ENCODE measurements at places on chromosomes 16 and 17.
A peak's percentile ranks its signal among the peaks of the same experiment; 100 is the strongest.

GRCh38 chr16:55041540-55042234 is 111.0 kb downstream of the IRX5 start:
- DNase-seq = no peak

DNA sequence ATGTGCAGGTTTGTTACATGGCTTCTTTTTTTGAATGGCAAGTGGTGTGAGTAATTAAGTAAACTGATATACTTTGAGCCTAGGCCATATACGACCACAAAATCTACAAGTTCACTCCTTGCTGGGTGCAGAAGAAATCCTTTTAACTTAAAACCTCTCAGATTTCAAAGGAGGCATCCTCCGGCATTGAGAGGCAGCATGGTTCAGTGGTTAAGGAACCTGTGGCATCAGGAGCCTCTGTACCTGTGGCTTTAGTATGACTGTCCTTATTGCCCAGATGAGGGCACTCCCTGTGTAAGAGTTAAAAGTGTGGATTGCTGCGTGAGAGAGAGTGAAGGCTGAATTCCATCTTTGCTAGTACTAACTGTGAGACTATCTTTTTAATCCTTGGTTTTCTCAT is 3.3 kb downstream of the NLRP1 start:
- no peak for DNase-seq

DNA sequence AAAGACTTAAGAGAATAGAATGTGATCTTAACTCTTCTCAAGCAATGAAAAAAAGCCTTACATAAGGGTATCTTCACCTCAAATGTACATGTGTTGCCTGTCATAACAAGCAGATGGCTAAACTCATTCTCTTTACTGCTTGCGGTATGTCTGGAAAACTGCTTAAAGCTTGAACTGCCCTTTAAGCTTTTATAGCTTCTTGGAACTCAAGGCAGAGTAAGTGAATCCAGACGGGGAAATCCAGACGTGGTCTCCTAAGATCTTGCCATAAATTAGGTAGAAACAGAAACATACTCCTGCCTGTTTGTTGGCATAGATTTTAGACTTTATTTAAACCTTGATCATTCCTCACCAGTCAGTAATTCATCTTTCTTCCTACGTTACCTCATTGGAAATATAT is 19.6 kb downstream of the CLUAP1 start:
- DNase-seq = peak; percentile 47

GRCh38 chr16:19841184-19841583 is 43.5 kb downstream of the GPRC5B start:
- no peak for DNase-seq

DNA sequence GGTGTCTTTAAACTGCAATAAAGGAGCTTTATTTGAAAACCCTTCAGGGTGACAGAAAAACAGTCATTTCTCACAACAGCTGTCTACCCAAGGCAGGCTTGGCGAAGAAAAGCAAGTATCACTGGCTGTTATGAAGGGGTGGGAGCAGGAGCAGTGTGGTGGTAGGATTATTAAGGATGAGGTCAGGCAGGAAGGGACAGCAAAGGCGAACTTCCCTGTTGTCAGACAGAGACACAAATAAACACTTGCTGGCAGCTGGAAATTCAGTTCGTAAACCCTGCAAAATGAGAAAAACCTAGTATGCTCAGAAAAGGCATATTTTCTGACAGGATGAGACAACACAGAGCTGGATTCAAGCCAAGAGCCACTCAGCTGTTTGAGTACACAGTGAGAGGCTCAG is 416.3 kb upstream of the CDH5 start:
- no peak for DNase-seq

DNA sequence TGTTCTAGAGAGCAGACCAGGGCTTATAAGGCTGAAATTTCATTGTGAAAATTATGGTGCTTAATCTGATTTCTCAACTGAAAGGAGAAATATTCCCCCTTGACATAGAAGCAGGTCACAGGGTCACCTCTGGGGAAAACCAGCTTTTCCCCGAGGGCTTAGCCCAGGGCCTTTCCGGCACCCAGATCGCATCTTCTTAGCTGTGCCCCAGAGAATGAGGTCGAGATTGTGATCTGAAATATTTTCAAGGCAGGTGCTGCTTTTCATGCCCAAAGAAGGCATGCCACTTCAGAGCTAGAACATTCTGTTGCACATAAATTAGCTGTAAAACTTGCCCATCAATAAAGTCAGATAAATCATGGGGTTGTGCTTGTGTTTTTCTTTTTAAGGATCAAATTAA is 25.4 kb upstream of the ARHGAP17 start:
- DNase-seq = no peak

GRCh38 chr17:42275527-42276358 is 448 bp downstream of the STAT5B start:
- DNase-seq = no peak

DNA sequence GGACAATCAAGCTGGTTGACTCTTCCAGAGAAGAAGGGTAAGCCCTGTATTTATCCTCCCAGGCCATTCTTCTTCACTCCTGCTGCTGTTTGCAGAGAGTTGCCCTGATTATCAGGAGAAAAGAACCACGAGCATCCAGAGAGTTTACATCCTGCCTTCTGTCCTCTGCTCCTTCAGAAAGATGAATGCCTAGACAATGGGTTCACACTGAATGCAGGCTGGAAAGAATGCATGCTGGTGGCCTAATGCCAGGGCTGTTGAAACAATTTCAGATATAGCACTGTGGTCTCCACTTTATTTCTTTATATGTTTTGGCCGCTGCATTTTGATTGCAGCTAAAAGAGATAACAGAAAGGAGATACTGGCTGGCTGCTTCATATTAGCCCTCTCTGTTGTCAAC is 21.2 kb upstream of the HAS3 start:
- no peak for DNase-seq

DNA sequence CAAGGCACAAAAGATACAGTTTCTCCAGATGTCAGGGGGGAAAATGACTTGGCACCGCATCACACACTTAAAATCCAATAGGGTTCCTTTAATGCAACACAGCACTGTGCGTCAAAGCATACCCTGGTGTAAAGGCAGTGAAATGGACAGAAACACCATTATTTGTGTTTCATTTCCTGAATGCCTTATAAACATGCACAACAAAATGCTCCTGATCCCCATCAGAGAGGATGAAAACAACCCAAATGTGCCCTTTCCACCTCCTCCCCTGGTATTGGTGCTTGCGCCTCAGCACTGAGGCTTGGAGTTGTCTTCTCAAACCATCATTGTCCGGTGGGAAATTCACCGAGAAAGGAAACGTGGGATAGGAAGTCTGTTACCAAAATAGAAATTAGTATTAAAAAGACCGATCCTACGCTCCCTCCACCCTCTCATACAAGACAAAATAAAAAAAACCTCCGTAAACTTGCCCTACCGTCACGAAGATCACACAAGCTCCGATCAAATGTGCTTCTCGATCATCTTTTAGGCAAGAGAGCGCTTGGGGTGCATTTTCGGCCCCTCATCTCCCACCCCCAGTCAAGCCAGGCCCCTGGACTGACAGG is 722 bp downstream of the CDC27 start:
- peak; percentile 18 for DNase-seq

DNA sequence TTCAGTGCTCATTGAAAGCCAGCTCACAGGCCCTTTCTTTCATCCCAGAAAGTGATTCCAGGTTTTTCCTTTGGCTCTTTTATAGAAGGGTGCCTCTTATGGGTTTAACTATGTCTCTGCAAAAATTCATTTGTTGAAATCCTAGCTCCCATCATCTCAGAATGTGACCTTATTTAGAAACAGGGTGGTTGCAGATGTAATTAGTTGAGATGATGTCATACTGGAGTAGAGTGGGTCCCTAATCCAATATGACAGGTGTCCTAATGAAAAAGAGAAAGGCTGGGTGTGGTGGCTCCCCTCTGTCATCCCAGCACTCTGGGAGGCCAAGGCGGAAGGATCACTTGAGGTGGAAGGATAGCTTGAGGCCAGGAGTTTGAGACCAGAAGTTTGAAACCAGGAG is 64.2 kb upstream of the FAM20A start:
- no peak for DNase-seq

DNA sequence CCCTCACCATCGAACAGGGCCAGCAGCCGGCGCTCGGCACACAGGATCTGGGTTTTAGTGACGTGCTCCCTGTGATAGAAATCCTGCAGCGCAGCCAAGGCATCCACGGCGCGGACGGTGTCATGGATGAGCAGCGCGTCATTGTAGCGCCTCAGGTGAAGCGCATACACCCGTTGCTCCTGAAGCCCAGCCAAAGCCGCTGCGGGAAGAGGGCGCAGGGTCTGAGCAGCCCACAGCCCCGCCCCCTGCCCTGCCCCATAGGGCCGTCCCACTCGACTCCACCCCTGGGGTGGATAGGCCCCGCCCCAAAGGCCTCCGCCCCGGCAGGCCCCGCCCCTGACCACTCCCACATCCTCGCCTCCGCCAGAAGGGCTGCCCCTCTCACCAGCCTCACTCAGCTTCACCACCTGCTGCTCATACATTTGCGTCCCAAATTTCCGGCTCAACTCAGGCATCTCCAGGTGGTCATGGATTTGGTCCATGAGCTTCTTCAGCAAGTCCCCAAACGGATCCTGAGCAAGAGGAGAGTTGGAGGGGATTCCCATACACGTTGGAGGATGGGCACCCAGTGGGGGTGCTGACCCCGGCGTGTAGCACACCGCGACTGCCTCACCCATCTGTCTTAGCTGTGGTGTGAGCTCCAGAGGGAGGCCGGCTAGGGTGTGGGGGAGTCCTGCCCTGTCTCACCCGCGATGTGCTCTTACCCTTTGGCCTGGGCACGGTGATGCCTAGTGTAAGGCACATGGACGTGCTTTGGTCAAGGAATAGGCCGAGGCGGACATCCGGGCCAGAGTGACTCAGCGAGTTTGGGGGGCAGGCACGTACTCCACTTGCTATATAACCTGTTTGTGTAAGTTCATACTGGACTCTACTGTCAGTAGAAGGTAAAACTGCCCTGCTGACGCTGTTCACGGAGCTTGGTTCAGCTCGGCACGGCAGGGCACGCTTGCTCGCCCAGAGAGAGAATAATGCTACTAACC is 4.6 kb downstream of the DHX58 start:
- DNase-seq = peak; percentile 16

- DNase-seq = no peak
These were observed 176.8 kb downstream of the TANC2 start for GRCh38 chr17:63142836-63143235.

GRCh38 chr16:27748868-27749546 is 199.1 kb downstream of the KATNIP start:
- DNase-seq = peak; percentile 70

DNA sequence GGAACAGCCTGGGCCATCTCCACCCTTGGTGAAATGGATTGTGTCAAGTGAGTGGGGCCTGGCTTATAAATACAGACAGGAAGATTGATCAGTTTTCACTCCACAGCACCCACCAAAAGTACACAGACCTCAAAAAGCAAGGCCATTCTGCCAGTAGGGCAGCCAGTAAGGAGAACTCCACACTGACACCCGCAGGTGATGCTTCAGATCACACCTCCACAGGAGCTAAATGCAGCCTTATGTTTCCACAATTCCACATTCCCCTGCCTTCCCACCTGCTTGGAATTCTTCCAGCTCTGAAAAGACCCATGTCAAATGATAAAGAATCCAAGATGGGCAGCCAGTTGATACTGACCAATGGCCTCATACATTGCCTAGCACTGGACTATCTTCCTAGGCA is 191.1 kb downstream of the ZFHX3 start:
- no peak for DNase-seq

GRCh38 chr16:79735271-79735670 is 134.7 kb upstream of the MAF start:
- no peak for DNase-seq

DNA sequence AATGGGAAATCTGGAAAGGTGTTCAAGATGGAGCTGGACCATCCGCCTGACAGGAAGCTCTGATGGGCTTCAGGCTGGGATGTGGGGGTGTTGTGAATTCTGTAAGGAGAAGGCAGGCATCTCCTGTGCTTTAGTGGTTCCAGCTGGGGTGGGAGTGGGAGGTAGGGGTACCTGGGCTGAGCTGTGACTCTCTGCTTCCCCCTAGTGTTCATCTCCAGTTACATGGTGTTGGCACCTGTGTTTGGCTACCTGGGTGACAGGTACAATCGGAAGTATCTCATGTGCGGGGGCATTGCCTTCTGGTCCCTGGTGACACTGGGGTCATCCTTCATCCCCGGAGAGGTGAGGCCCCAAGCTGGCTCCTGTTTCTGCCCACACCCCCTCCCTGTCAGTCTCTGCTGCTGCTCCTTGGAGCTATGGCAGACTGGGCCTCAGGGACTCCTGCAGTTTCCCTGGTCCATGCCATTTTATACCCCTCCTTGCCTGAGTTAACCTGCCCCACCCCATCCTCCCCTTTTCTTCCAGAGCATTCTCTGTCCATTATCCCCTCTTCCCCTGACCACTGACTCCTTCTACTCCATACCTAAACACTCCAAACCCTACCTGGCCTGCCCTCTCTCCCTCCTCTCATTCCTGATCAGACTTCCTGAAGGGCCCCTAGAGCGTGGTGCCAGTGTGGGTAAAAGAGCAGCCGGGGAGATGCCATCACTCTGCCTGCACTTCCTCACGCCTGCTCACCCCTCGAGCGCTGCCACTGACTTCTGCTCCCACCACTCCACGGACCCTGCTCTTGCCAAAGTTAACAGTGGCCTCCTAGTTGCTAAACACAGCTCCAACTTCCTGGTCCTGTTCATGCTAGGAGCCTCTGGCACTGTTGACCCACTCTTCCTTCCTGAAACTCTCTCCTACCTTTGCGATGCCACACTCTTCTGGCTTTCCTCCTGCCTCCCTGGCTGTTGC is 3.4 kb downstream of the SPNS1 start:
- no peak for DNase-seq

DNA sequence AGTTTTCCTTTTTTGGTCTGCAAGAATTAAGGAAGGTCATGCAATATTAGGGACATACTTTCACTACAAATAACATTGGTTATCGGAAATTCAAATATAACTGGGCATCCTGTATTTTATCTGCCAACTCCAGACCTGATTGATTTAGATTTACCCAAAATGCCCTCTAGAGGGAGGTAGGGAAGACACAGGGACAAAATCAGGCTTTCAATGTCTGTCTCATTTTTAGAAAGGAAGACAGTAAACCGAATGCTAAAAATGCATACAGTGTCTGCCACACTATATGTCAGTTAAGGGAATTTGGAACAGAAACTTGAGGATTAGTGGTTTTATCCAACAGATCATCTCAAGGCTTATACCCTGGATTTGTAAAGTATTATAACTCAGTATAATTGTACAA is 161.7 kb upstream of the SOX9 start:
- no peak for DNase-seq

DNA sequence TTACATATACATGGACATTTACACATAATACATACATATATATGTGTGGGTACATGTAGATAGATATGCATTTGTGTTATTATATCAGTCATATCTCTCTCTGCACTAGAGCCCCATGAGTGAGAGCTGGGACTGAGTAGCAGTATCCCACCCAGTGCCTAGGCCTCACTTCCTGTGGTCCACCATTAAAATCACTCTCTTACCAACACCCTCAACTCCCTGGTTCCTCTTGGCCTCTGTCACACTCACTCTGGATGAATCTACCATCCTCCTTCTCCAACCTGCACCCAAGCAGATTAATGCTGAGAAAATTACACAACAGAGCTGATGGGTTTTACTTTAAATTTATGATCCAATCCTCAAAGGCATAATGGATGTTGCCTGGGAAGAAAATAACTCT is 4.9 kb upstream of the LYRM9 start:
- DNase-seq = no peak

GRCh38 chr17:30084788-30085187 is 31.8 kb upstream of the NSRP1 start:
- DNase-seq = no peak

Data from fibroblast of the conjunctiva (primary cell).